ENCODE measurements at places on chromosomes 12 and 14.

- no peak for DNase-seq
Observed at GRCh38 chr12:52581481-52581880, 7.8 kb upstream of the KRT74 start.

- DNase-seq: peak; percentile 28
Observed at GRCh38 chr12:113912760-113913329, 53.3 kb downstream of the RBM19 start.

DNA sequence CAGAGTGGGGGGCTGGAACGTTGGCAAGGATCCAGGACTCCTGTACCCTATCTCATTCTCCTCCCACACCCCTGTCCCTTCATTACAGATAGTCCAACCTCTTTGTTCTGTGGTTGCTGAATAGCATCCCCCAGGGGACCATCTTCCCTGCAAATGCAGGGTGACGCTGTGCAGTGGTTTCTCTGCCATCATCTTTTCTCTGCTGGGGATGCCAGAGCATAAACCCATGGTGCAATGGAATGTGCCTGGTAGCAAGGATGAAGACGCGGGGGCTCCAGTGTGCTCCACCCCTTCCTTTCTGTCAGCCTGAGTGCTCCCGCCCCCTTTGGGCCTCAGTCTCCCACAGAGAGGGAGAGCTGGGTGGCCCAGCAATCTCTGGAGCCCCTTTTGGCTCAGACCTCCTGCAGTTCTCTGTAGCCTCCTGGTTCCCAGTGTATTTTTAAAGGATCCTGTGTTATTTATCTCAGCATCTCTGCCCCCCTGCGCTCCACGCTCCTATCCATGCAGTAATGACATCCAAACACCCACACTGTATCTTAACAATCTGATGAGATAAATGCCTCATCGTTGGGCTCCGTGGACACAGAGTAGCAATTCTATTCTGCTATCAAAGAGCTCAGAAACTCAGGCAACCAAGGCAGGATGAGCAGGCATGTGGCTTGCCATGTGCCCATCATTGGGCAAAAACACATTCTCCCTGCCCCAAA lies 212.8 kb downstream of the CACNA1C start:
- DNase-seq: no peak

GRCh38 chr14:91516663-91517388 lies 6.7 kb upstream of the PPP4R3A start:
- no peak for DNase-seq

- DNase-seq: no peak
Observed at GRCh38 chr14:61559641-61560201, 135.6 kb upstream of the HIF1A start.

- DNase-seq: peak; percentile 85
Observed at GRCh38 chr14:106872611-106873446, 1346.4 kb downstream of the TMEM121 start.

GRCh38 chr12:79534029-79534867 lies 156.5 kb downstream of the PAWR start:
- DNase-seq: no peak

DNA sequence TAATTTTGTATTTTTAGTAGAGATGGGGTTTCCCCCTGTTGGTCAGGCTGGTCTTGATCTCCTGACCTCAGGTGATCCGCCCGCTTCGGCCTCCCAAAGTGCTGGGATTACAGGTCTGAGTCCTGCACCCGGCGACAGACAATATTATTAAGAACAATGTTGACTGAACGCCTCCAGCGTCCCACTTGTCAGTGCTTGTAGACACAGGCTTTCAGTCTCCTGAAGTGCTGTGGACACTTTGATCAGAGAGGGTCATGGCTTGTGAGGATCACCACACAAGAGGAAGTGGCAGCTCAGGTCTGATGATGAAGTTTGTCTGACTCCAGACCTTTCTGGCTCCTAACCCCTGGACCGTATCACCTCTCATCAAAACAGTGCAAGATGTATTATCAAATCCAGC lies 114.6 kb downstream of the CHST11 start:
- no peak for DNase-seq

DNA sequence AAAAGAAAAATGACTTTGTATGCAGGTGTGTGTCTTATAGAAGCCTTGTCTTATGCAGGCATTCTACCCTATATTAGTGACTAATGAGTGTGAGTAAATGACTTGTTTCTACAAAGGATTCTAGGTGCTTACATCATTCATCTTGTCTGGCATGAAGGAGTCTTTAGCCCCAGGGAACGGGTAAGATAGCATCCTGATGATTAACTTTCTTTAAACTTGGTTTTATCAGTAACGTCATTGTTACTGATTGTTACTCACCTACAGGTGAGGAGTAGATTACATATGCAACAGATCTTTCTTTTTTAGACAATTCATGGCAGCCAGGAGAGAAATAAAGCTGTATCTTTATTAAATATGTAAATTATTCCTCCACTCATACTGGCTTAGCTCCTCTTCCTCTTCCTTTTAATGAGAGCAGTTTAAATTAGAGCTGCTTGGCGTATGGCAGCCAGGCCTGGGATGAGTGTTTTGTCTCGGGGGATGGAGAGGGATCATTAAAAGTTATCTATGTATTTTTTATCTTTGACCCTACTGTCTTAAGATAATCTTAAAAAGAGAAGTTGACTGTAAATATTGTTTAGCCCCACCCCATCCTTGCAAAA lies 57.2 kb upstream of the ATP2A2 start:
- no peak for DNase-seq

- no peak for DNase-seq
Observed at GRCh38 chr12:120652656-120653435, 12.4 kb downstream of the CABP1 start.

DNA sequence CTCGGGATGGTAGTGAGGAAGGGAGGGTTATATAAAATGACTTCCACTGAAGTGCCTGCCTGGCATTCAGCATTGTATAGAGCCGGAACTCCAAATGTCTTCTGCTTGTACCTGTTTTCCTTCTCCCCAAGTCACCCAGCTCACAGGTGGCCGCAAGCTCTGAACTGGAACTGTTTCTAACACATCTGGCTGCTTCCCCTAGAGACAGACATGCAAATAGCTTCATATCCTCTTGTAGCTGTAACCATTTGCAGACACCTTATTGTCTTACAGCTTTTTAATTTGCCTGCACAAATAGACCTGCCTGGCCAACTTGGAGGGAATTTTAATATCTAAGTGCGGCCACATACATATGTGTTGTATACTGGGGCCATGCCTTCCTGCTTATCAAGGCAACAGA lies 126.0 kb downstream of the CHST11 start:
- no peak for DNase-seq

DNA sequence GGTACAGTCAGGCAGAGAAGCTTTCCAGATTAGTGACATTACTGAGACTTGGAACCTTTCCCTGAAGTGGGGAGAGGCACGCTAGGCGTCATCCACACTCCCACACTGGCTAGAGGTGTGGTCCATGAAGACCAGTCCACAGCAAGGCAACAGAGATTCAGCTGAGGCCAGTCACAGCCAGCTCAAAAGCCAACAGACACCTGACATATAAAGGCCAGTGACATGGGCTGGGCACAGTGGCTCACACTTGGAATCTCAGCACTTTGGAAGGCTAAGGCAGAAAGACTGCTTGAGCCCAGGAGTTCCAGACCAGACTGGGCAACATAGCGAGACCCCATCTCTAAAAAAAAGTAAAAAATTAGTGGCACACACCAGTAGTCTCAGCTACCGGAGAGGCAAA lies 10.9 kb downstream of the HRK start:
- no peak for DNase-seq

DNA sequence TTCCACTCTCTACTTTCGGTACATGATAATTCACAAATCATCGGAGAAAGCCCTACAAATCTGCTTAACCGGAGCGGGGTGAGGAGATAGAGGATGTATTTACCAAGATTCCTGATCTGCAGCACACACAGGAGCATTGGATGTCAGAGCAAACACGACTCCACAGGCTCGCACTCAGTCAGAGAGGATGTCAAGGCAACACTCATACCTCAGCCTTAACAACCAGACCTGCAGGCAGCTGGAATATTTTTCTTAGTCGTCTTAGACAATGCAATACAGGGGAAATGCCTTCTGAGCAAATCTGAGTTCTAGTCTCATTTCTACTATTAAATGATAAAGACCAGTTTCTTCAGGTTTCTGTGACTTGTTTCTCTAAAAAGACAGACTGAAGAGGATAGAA lies 159.3 kb upstream of the CPNE8 start:
- DNase-seq: no peak

DNA sequence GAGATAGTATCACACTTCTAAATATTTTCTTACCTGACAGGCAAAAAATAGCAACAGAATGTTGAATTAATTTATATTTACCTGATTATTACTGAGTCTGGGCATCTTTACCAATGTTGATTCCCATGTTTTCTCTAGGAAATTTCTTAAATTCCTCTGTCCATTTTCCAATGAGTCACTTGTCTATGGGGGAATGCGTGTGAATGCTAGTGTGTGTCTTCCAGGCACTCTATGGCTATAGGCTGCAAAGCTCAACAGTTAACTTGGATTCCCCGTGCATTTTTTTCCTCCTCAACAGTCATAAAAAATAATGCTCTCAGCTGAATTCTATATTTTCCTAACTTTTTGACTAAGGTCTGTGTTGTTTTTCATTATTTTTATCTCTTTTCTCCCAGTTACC lies 1385.8 kb upstream of the FLRT2 start:
- DNase-seq: no peak

GRCh38 chr12:5390174-5390799 lies 41.6 kb upstream of the NTF3 start:
- no peak for DNase-seq

GRCh38 chr12:130831876-130832405 lies 7.1 kb downstream of the STX2 start:
- DNase-seq: no peak

GRCh38 chr14:44963775-44964380 lies 1.9 kb downstream of the TOGARAM1 start:
- no peak for DNase-seq
